HAP-1 (cell line): ENCODE measurements at places on chromosomes 16 and 17.

GRCh38 chr17:14797801-14798200, 467.3 kb downstream of the PMP22 start:
- no peak for DNase-seq

GRCh38 chr17:38747463-38748148, 530 bp downstream of the PCGF2 start:
- no peak for DNase-seq

- DNase-seq = no peak
These were observed 8.6 kb upstream of the ABCA9 start for GRCh38 chr17:69069226-69069750.

DNA sequence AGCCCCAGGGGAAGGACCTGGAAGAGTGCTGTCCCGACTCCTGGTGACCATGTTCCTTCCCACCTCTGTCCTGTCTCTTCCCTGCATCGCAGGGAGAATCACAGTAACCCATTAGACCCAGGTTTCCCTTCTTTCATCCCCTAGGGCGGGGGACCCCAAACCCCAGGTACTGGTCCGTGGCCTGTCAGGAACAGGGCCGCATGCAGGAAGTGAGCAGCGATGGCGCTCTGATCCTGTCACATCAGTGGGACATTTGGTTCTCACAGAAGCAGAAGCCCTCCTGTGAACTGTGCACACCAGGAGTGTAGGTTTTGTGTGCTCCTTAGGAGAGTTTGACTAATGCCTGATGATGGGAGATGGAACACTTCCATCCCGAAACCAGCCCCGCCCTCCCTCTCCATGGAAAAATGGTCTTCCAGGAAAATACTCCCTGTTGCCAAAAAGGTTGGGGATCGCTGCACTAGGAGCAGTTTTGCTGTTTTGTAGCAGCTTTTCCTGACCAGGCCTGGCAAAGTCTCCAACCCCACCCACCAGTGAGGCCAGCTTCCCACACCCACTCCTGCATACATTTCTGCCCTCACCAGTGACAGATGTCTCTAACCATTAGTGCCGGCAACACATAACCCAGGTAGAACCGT, 10.5 kb downstream of the MNT start:
- DNase-seq = no peak

- no peak for DNase-seq
These were observed 18.9 kb downstream of the TEKT5 start for GRCh38 chr16:10675861-10676260.

- no peak for DNase-seq
These were observed 13.8 kb upstream of the CCL17 start for GRCh38 chr16:57390636-57391295.

GRCh38 chr17:49180303-49180702, 30.1 kb downstream of the GNGT2 start:
- peak; percentile 54 for DNase-seq

DNA sequence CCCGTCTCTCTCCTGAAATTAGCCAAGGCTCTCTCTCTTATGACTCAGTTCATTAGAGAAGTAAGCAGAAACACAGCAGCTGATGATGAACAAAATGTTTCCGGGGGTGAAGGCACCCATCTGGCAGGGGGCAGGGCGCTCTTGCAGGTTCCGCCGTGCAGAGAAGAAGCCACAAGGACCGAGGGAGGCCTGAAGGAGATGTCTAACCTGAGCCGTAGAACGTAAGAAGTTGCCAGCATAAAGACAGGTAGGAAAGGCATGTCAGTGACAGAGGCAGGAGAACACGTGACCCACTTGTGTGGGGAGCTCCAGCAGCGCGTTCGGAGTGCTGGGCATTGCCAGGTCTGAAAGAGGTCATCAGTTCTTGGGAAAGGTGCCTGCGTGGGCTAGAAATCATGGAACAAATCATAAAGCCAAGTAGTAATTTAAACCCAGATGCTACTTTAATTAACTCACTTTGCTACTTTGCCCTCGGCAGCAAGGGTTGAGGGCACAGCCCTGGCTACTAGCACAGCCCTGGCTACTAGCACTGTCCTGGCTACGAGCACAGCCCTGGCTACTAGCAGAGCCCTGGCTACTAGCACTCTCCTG, 198.6 kb downstream of the RPTOR start:
- DNase-seq = no peak

DNA sequence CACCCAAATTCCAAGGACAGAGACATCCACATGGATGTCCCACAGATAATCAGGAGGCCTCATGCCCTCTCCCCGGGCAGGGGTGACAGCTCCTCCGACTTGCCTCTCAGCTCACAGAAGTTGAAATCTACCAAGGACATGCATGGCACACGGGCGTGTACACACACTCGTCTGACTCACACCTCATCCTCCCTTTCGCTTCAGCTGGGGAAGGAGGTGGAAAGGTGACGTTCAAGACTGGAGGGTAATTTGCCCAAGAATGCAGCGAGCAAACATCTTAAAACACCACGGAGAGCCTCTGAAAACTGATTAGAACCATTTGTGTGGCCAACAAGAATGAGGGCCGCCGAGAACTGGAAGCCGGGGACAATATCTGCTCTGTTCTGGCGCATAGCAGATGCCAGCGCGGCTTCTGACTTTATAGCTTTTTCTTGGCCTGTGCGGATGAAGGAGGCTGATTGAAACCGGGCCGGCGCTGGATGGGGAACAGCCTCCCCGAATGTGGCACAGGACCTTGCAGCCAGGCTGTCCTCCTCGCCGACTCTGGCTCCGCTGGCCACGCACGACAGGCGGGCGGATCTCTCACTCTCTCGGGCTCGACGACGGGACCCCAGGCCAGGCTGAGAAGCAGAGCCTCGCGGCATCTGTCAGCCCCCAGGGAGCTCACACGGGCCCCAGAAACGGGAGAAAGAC, 100.9 kb downstream of the C16orf95 start:
- no peak for DNase-seq

GRCh38 chr16:51747329-51747728, 596.3 kb upstream of the SALL1 start:
- no peak for DNase-seq

GRCh38 chr17:28033972-28034714, 8.3 kb upstream of the NLK start:
- DNase-seq = no peak

DNA sequence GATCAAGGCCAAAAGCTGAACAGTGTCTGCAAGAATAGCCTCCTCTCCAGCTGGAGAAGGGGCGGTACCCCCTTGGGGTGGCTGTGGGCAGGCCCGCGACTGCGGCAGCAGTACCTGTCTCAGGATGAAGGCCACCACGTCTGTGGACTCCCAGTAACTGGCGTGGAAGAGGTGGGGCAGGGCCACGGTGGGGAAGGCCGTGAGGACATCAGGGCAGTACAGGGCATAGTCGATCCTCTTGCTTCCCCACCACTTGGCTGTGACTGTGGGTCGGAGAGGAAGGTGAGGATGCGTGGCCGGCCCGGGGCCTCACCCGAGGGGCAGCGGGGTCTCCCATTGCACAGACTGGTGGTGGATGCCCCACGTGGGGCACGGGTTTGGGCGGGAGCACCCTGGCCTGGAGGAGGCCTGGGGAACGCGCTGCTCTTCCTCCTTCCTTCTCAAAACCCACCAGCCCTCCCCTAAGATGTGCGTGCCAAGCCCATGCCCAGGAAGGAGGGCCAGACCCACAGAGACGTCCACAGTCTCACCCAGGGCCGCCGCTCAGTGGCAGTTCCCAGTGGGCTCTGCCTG, 26.0 kb downstream of the PIMREG start:
- no peak for DNase-seq

DNA sequence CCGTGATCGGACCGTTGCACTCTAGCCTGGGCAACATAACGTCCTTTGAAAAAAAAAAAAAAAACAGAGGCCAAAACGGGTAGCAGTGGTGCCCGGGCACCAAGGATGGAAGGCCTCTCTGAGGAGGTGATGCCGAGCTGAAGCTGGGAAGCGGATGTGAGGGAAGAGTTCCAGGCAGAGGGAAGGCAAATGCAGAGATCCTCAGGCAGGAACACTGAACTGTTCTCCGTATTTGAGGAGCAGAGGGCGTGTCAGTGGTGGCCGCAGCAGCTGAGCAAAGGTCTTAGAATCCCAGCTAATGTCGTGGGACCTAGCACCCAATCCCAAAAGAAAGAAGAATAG, 656 bp upstream of the KCTD13 start:
- no peak for DNase-seq

GRCh38 chr17:8122924-8123694, 797 bp downstream of the HES7 start:
- peak; percentile 51 for DNase-seq

DNA sequence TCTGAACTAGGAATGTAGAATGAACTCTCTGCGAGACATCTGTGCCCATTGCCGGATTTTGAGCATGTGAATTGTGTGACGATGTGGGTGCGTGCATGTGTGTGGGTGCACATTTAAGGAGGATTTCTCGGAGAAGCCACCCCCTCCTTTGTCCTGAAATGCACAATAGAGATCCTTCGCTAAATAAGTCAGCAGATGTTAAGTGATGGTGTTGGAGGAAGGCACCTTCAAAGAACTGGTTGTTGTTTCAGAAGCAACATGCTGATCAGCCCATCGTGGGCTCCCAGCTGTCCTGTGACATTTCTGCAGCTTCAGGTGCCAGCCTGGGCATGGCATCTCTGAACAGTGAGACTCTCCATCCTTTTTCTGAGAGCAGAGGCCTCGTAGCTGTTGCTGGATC, 194.9 kb downstream of the MSI2 start:
- no peak for DNase-seq

- no peak for DNase-seq
These were observed 185.0 kb downstream of the TANC2 start for GRCh38 chr17:63150994-63151464.

GRCh38 chr17:19996502-19996901, 12.7 kb upstream of the SPECC1 start:
- no peak for DNase-seq

GRCh38 chr17:32187271-32187670, 45.0 kb downstream of the RHOT1 start:
- DNase-seq = no peak

- DNase-seq = no peak
These were observed 396.6 kb upstream of the DYNLRB2 start for GRCh38 chr16:80144191-80144590.

GRCh38 chr16:72198021-72198711, 26.2 kb upstream of the PMFBP1 start:
- DNase-seq = peak; percentile 61

DNA sequence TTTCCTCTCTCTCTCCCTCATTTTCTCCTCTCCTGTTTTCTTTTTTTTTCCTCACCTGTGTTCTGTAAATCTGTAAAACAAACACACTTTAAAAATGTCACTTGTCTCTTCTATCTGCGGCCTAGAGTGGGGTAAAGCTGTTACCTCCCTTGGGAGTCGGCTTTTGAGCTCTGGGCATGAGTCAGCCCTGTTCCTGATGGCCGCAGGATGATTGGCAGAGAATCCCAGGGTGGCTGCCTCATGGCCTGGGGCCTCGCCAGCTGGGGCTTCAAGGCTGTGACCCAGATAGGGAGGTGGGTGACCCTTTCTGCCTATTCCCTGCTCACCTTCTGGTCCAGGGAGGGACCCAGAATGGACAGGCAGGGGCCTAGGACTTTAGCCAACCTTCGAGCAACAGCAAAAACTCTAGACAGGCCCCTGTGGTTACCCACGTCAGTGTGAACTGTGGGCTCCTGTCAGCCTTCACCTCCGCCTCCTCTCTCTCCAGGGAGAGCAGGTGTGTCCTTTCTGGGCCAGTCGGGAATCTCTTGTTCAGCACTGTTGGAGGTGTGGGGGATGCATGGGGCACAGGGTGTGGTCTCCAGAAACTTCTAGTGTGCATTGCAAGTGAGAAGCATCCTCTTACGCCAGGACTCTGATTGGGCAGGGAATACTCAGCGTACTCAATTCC, 87.4 kb downstream of the RAP1GAP2 start:
- DNase-seq = peak; percentile 63

- no peak for DNase-seq
These were observed 11.7 kb downstream of the ATPAF2 start for GRCh38 chr17:18027280-18027679.

GRCh38 chr17:38585056-38585917, 20.5 kb downstream of the SRCIN1 start:
- DNase-seq = no peak

- no peak for DNase-seq
These were observed 10.1 kb downstream of the TK2 start for GRCh38 chr16:66539623-66540469.

DNA sequence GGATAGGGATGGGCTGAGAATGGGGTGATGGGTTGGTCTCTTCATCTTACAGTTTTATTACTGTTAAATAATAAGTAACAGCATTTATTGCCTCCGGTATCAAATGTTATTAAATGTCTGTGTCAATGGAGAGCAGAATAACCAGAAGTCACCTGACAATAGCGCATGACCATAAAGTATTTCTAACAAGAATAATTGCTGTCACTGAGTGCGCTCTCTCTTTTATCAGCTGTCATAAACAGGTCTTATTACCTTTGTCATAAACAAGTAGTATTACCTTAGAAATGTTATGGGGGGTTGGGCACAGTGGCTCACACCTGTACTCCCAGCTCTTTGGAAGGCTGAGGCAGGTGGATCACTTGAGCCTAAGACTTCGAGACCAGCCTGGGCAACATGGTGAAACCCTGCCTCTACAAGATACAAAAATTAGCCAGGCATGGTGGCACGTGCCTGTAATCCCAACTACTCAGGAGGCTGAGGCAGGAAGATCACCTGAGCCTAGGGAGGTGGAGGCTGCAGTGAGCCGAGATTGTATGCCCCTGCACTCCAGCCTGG, 120.6 kb downstream of the MAP2K6 start:
- DNase-seq = no peak
